ENCODE measurements at places on chromosomes 5 and 9.

DNA sequence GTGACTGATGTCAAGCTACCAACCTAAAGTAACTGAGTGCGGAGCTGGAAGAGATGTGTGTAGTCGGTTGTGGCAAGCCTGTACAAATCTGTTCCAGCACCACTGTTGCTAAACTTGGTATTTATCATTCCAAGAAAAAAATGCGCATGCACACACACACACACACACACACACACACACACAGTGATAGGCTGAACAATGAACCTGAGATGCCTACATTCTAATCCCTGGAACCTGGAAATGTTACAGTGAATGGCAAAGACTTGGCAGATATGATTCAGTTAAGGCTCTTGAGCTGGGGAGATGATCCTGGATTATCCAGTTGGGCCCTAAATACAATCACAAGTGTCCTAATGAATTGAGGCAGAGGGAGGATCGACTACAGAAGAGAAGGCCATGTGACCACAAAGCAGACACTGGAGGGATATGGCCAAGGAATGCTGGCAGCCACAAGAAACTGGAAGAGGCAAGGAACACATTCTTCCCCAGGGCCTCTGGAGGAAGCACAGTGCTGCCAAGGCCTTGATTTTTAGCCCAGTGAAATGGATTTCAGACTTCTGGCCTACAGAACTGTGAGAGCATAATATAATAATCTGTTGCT is 49.7 kb upstream of the LHFPL2 start:
- DNase-seq: peak; percentile 58

DNA sequence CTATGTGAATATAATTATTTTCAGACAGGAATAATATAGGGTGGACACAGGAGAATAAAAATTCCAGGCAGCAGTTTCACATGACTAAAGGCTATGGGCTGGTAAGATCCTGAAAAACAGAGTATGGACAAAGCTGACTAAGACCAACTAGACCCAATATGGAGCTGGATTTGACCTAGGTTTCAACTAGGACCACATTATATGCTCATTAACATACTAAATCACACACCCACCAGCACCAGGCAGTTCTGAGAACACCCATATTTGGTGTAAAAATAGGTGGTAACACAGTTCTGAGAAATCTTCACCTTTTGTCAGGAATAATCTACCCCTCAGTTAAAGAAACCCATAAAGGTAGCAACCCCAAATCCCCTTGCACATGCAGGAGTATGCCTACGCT is 64.7 kb downstream of the MAPKAP1 start:
- DNase-seq: no peak

DNA sequence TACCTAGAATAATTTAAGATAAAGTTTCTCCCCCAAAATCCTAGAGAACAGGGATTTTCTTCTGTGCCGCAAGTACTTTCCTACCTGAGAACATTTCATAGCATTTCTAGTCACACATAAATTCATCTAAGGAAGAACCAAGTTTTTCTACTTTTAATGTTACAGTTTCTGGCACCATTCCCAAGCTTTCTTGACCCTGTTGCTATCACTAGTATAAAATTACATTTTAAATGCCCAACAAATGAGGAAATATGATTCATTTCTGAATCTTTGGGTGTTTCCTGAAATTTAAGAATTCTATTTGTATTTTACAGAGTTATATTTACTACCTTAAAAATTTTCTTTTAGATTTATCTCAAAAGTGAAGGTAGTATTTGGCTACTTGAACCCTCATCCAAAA is 137.8 kb downstream of the LPAR1 start:
- peak; percentile 36 for DNase-seq

GRCh38 chr5:159552751-159553150 is 222.5 kb upstream of the IL12B start:
- DNase-seq: peak; percentile 45

DNA sequence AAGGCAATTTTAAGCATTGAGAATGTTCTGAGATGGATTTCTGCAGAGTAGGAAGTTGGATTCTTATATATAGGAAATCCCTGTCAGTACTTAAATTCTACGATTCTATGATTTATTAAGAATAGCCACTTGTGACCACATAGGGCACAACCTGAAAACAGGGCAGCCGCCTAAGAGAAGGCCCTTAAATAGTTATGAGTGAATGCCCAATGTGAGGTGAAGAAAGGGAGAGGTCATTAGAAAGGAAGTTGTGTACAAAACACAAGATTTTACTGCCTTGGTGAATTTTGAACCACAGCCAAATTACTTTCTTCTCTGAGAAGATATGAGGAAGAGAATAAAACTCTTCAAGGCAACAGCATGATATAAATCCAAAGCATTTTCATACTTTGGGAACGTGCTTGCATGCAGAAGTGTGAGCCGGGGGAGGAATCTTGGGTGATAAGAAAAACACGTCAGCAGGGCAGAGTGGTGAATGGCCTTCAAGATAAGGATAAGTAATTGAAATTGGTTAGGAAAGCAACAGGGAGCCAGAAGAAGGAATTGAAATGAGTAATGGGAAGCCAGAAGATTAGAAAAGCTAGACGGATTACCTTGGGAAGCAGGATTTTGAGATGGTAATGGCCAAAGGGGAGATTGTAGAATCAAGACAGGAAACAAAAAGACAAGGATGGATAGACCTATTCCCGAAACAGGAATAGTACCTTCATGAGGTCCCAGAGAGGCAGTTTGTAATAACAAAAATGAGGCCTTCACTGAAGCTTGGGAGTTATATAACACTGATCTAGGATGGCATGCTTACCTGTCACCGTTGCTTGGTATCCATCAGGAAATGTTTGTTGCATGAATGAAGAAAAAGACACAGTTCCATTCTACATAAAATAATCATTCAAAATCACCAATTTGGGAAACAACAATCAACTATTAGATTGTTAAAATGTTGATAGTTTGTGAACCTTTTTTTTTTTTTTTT is 244.3 kb downstream of the PDE4D start:
- no peak for DNase-seq

DNA sequence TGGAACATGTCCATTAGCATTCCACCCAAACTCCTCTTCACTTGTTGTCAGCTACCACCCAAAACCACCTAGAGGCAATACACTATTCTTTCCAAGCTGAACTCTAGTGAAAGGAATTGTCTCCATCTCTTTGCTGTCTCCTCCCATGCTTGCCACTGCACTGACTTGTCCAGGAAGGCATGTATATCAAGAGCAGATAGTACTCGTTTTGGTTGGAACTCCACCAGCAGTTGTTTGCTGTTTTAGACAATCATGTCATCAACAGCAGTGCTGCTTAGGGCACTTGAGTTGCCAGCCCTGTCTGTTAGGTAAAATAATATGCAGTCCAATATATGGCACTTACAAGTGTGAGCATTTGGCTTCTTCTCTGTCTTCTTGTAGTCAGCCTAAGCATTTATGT is 80.0 kb upstream of the SAP30L start:
- DNase-seq: peak; percentile 43

DNA sequence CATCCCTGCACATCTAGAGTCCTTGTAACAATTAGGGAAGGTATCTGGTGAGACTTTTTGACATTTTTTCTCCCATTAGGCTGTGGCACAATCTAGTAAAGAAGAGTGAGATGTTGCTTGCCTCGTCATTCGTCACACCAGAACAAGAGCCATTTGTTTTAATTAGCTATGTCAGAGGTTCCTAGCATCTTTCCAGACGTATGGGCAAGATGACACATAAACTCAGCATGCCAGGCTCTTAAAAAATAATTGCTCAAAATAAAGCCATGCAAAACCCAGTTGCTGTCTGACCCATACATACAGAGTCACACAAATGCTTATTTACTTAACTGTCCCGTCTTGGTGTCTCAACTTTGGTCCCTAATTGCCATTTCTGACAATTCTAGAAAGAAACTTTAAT is 125.9 kb downstream of the TRPM3 start:
- no peak for DNase-seq

- peak; percentile 21 for DNase-seq
Observed at GRCh38 chr5:134141331-134142050, 27.0 kb downstream of the TCF7 start.

DNA sequence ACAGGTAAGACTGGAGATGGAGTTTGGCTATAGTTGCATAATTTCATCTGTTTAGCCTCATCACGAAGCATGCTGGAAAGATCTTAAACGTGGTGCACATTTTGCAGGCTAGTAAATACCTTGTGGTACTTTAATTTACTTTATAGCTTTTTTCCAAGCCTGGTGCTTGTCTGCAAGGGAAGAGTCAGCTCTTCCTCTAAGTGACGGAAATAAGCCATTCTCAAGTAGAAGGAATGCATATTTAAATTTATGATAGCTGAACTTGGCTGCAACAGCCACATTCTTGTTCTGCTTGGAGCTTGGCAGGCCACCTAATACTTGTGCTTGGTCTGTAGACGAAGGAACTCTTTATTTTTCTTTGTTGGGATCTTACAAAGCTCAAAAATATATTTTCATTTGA is 188.0 kb upstream of the PIK3R1 start:
- DNase-seq: peak; percentile 73

GRCh38 chr5:147898875-147899401 is 7.4 kb downstream of the C5orf46 start:
- no peak for DNase-seq

DNA sequence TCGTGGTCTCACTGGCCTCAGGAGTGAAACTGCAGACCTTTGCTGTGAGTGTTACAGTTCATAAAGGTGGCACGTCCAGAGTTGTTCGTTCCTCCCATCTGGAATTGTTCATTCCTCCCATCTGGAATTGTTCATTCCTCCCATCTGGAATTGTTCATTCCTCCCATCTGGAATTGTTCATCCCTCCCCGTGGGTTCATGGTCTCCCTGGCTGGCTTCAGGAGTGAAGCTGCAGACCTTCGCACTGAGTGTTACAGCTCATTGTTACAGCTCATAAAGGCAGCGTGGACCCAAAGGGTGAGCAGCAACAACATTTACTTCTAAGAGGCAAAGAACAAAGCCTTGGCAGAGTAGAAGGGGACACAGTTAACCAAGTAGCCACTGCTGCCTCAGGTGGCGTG is 69.1 kb downstream of the GCNT1 start:
- no peak for DNase-seq

GRCh38 chr9:120900824-120901223 is 23.8 kb upstream of the PHF19 start:
- no peak for DNase-seq

- no peak for DNase-seq
Observed at GRCh38 chr9:71928806-71929205, 17.4 kb downstream of the C9orf85 start.

GRCh38 chr9:89480825-89481537 is 16.9 kb downstream of the SEMA4D start:
- no peak for DNase-seq

DNA sequence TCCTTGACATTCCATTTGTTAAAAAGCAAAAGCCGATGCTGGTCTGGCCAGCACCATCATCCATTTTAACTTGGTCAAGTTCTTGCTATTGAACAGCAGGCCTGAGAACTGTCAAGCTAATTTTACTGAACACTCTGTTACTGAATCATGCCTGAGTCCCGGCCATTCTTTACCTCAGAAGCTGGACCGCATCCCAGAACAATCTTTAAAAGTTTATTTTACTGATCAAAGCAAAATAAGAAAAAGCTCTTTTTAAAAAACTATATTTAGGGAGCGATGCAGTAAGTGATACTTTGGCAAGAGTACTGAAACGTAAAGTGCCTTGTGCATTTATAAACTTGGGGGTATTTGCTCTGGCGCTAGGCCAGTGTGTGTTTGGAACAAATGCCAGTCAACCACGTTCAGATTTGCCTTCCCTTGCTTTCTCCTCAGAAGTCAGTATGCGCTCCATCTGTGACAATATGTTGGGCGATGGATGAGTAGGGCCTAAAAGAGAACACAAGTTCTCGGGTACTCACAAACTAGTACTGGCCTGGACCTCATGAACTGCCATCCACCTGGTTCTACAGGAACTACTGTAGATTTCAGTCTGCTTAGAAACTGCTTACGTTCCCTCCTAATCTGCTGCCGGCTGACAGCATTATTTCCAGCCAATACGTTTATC is 161.9 kb downstream of the MAPKAP1 start:
- peak; percentile 66 for DNase-seq
